ENCODE measurements at places on chromosomes 16 and 17.

- no peak for DNase-seq
Observed at GRCh38 chr16:14302031-14302398, 230.9 kb downstream of the MRTFB start.

DNA sequence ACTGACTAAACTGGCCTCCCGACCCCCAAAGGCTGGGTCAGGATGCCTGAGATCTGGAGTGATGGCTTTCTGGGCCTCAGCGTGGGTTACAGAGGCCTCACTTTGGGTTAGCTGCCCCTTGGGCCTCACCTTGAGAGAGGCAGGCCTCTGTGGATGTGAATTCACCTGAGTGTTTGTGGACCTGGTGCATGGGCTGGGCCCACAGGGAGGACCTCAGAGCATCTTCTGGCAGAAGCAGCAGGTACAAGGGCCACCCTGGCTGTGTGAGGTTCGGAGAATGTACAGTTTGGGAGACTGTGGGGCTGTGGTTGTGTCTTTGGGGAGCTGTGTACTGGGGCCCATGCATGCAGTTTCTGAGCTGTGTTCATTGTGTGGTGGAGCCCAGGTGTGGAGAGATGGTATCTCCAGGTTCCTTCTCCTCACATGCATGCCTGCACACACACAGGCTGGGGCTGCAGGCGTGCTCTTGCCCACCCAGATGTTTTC lies 18.3 kb downstream of the RARA start:
- DNase-seq, result no peak

GRCh38 chr16:27677263-27677662 lies 127.3 kb downstream of the KATNIP start:
- no peak for DNase-seq

GRCh38 chr16:52404546-52404945 lies 142.4 kb downstream of the TOX3 start:
- no peak for DNase-seq

- DNase-seq, result no peak
Observed at GRCh38 chr16:77938913-77939312, 83.4 kb upstream of the CLEC3A start.

DNA sequence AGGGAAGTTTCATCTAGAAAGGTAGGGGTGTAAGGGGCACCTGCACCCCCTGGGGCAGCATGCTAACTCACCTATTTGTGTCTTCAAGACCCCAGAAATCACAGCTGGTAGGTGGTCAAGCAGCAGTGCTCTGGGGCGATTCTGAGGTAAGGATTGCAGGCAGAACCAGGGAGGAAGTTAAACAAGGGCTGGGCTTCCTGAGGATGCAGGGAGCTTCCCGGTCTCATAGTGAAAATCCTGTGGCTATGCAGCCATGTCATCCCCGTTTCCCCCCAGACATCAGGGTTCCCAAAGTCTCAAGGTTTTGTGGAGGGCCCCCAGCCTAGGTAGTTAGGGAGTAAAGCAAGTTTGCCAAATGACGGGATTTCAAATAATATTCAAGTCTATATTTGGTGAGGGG lies 78.5 kb downstream of the C16orf78 start:
- no peak for DNase-seq

Data from NCI-H446 (cell line).